ENCODE measurements at places on chromosomes 5 and 9. TPM values are rescaled to one million over a fixed set of nuclear protein-coding genes. Genes with fewer than 3 reads are reported as not detected.

ECPAS gene
- 150 TPM for total RNA-seq

SCGB3A2 gene
- not detected for total RNA-seq

TRPM3 gene
- total RNA-seq = 4.4 TPM

WDR38 gene
- total RNA-seq = not detected

GABRA6 gene
- total RNA-seq = not detected

SNCAIP gene
- 4.9 TPM for total RNA-seq
